Astrocyte of the hippocampus (primary cell): ENCODE measurements at places on chromosomes 2 and 18.

GRCh38 chr18:58569490-58569911, 59.4 kb downstream of the ALPK2 start:
- no peak for DNase-seq

DNA sequence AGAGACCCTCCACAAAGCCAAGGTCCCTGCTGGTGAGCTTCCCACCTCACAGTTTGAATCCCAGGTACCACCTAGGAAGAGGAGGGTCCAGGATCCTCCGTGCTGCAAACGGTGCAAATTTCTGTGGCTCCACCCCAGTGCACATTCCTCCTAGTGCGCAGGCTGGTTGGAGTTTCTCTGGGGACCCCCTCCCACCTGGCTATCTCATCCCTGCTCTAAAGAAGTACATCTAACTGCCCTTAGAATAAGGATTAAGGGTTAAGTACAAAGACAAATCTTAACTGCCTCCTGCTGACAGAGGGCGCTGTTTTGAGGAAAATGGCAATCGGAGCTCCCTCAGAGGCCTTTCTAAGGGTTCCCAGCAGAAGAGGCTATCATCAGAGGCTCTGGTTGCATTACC, 109.6 kb upstream of the FSIP2 start:
- no peak for DNase-seq

DNA sequence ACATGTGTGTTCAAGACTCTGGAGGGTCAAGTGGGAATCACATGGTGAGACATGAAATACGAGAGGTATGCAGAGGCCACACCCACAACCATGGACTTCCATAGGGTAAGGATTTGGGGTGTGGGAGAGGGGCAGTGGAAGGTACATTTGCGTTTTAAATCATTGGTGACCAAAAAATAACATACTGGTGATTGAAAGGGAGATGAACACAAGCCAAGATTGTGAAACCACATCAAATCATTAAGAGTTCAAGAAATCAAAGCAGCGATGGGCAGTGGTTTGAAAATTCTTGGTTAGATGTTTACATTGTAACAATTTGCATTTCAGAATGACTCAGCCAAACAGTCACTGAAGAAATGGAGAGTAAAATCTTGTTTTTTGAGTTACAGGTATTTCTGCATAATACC, 1.9 kb upstream of the CABYR start:
- DNase-seq = peak; percentile 56

- DNase-seq = no peak
Observed at GRCh38 chr2:23435250-23436035, 50.5 kb downstream of the KLHL29 start.
